ENCODE measurements at places on chromosomes 2 and 18.

DNA sequence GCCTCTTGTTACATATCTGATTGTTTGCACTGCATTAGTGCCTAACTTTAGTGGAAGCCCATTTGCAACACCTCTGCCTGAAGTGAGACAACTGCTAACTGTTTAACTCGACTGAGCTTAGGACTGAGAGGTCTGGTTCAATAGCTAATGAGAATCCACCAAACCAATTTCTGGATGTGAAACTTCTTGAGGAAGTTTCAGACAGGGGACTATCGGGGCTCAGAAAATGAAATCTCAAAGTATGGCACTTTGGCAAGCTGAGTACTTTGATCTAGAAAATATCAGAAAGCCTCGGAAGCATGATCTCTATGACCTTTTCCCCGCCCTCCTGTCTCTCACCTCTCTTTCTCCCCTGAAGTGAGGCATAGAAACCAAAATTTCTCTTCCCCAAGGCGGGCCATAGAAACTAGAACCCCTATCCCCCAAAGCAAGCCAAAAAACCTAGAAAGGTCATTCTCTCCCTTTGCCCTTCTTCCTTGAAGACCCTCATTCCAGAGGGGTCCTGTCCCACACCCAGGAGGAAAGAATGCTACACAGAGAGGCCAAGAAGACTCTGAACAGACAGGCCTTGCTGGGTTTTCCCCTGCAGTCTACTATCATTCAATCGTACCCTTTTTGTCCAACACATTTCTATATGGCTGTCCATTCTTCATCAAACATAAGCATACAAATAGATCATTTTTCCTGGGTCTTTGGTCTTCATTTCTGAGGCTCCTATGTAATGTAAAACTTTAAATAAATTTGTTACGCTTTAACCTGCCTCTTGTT is 69.6 kb upstream of the CREB1 start:
- DNase-seq = no peak

DNA sequence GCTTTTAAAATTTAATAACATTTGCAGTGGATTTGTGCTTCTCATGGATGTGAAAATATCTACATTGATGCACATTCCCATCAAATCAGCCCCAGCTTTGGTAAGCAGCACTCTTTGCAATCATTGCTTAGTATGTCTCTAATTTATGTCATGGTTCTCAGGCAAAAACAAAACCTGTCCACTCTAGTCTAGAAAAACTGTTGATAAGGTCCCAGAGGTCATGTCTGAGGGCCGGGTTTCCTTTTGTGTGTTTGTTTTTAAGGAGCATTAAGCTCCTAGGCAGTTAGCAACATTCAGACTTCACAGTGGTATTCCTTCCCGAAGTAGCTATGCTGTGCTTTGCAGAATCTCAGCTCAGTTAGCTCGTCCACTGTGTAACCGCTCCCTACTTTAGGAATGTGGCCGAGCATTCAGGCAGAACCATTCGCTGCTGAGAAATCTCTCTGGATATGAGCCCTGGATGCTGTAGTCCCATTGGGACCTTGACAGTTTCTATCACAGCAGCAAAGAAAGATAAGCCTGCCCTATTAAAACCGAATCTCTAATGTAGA is 4.0 kb downstream of the DIPK1C start:
- no peak for DNase-seq

GRCh38 chr2:19494241-19494640 is 135.8 kb upstream of the OSR1 start:
- DNase-seq = no peak

DNA sequence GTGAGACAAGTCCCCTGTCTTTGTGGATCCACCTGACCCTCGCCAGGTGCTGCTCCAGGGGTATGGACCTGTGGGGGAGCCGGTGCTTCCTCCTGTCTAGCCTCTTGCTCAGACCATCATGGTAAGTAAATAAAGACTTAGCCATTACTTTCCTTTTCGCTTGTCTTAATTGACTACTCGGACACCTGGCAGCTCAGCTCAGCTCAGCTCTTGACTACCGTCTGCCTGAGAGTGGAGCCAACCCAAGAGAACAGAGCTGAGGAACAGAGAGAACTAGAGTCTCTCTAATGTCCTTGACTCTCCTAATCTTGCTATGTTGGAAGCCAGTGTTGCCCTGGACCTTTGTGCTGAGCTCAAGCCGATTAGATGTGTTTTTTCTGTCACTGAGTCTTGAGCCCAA is 170.3 kb upstream of the CXCR4 start:
- DNase-seq = no peak

GRCh38 chr2:113877711-113878598 is 11.9 kb upstream of the ACTR3 start:
- DNase-seq = no peak

DNA sequence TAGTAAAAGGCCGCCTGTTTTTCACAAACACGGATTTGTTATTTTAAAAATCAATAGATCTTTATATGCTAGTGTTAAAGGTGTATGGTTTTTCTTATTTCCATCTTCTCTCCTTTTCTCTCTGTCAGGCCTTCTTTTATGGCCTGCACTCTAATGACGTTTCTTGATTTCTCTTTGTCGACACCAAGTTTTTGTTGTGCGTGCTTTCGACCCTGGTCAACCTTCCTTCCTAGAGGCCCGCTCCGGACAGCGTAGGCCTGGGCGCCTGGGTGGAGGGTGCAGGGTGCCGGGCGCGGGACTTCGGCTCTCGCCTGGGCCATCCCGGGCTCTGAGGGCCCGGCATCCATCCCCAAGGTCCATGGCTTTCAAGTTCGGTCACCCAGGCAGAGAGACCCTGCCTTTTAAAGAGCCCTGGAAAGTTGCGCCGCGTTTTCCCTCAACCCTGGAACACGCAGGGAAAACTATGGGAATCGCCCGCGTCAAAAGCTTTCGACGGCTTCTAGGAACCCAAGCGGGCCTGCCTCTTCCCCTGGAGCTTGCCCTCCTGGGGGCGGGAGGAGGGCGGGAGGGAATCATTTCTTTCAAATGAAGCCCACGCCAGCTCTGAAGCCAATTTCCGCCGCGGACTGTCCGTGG is 4.1 kb upstream of the SATB2 start:
- DNase-seq = no peak

DNA sequence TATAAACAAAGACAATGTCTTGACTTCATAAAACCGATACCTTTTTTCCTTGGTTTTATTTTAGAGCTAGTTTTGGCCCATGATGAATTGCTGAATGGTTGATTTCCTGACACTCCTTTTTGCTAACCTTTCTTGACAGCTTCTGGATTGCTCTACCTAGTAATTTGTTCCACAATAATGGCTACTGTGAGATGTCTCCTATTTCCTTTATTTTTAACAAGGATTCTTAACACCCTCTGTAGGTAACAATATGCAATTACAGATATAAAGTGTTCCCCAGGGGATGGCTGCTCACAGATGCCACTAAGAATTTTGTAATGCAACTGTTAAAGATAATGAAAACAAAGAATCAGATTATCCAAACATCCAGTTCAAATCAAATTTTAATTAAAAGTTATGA is 100.8 kb upstream of the ATP5MC3 start:
- peak; percentile 57 for DNase-seq

- no peak for DNase-seq
Observed at GRCh38 chr2:6808426-6808825, 57.3 kb downstream of the CMPK2 start.

- DNase-seq = peak; percentile 49
Observed at GRCh38 chr2:111122631-111123421, 2.1 kb downstream of the BCL2L11 start.

DNA sequence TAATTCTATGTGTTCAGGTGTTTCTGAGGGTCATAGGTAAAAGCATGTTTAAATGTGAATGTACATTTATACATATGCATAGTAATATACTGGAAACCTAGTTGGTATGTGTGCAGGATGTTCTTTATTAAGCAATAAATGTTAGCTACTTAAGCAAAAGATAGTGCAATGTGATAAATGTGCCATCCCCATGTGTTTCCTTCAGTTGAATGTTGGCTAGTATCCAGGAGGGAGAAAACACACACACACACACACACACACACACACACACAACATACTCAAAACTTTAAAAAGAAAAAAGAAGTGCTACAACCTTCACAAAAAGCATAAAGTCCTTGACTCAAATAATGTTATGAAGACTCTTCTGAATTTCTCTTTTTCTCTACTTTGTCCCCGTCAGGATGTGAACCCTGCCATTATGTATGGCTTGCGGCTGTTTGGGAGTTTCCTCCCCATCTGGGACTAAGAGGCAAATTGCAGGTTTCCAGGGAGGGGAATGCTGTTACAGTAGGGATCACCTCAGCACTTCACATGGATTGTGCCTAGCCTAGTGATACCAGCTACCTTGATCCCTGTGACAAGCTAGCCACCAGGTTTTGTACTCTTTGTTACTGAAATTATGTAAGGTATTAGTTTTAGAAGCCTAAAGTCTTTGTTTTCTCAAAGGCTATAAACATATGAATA is 82.6 kb downstream of the IKZF2 start:
- DNase-seq = no peak

- no peak for DNase-seq
Observed at GRCh38 chr2:29270701-29271121, 155.5 kb downstream of the CLIP4 start.

GRCh38 chr2:174334781-174335251 is at the start of gene SP9:
Gene SP9 (plus strand): TSS chr2:174334954. CDS start chr2:174335093, 139 bp downstream.
- DNase-seq = peak; percentile 76

- no peak for DNase-seq
Observed at GRCh38 chr2:79882548-79882947, 369.7 kb downstream of the CTNNA2 start.

DNA sequence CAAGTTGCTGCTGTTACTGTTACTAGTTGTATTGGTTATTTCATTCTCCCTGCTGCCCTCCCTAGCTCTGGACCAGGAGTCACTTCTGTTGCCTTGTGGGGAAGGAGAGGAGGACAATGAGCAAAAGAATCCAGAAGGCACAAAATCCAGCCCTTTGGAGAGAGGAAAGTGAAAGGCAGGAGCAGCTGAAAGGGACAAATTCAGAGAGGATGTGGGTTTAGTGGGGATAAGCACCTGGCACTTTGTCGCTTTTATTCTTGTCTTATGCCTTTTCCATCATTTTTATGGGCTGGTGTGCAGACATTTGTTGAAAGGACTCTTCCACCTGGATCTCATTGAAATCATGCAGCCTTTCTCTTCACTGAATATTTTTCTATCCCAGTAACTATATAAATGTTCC is 24.3 kb upstream of the LTBP1 start:
- no peak for DNase-seq

DNA sequence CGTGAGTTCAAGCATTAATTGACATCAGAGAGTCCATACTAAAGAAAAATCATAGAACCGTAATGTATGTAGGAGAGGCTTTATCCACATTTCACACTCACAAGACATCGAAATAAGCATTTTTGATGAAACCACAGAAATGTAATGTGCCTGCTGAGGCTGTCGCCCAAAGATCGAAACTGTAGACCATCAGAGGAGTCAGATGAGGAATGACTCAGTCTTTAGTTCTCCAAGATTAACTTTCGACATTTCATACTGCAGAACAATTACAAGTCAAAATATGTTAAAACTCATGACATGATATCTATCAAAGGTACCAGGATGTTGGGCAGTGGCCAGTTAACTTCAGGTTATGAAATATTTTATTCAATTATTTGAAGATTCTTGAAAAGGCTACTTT is 79.6 kb downstream of the RAB31 start:
- DNase-seq = no peak
